Thoracic aorta (tissue), 2 donors: ENCODE measurements at places on chromosomes 7 and 10. TPM values are rescaled to one million over a fixed set of nuclear protein-coding genes. Genes with fewer than 3 reads are reported as not detected.

- no peak for DNase-seq
Observed at GRCh38 chr7:128172151-128172550, 68.9 kb upstream of the LEP start.

GRCh38 chr7:44964384-44964830 is 14.4 kb downstream of the MYO1G start:
- no peak for DNase-seq

- no peak for DNase-seq
Observed at GRCh38 chr10:96073722-96074121, 30.3 kb downstream of the CCNJ start.

DNA sequence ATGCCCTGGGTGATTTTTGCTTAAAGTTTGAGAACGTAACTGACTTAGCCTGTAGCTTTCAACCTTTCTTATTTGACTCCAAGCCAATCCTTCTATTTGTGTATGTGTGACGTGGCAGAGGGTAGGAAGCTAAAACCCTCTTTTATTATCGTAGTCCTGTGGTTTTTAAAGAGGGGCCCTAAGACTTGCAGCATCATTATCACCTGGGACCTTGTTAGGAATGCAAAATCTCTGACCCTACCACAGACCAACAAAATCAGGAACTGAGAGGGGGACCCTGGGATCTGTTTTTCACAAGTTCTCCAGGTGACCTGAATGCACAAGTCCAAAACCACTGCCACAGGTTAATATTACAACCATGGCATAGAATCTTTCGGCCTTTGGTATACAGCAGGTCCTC is 80.1 kb downstream of the OSBPL3 start:
- no peak for DNase-seq

DNA sequence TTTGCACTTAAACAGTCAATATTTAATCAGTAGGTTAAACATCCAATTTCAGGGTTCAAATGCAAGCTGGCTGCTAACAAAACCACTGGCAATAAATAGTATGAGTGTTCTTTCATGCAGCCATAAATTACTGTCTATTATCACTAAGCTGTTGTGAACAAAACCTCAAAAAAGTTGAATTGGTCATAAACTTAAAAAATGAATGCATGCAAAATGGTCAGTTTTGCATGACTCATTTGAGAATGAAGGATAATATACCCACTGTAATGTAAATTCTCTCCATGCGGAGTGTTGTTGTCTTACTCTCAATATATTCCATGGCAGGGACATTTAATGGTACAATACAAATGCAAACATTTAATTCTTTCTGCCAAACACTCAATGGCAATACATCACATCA is 226.4 kb downstream of the MAGI2 start:
- no peak for DNase-seq

GRCh38 chr7:92028686-92029085 is 88.0 kb downstream of the AKAP9 start:
- DNase-seq: no peak

DNA sequence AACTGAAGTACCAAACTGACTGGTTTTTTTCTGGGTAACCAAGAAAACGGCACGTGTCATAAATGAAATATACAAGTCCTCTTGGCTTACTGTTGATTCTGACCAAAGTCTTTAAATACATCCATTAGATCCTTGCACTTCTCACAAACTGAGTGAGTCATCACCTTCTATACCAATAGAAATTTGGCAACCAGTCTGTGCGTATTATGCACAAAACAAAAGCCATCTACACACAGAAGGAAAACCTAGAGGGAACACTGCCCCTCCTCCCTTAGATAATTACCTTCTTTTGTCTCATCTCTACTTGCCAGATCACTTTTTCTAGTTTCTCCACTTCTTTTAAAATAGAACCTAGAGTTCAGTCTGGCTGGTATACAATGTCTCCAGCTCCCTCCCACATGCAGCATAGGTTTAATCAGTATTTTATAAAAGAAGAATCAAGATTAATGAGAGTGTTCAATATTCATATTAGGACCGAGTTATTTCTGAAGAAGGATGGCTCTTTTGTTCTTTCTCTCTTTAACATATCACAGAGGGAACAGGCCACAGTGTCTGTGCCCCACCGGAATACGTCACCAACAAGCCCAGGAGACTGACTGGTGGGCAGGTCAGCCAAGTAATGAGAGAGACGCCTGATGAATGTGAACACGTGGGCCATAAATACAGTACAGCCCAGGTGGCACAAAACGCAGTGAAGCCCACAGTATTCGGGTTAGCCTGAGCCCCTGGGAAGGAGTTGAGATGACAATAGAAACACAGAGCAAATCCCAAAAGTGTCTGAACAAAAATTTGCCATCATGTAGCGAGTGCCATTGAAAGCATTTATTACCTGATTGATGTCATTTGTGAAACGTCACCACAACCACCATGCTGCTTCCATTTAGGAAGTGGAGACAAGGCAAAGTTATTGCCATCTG is 91.3 kb downstream of the KIAA1549 start:
- no peak for DNase-seq

DNA sequence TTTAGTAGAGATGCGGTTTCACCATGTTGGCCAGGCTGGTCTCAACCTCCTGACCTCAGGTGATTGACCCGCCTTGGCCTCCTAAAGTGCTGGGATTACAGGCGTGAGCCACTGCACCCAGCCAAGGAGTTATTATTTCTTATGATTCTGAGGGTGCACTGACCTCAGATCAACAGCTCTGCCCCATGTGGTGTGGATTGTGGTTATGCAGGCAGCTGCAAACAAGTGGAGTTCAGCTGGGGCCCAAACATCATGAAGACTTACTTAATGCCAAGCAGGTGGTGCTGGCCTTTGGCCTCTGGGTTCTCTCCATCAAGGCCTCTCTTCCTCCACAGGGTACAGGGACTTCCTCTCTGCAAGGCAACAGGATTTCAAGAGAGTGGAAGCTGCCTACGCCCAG is 45.1 kb upstream of the OPTN start:
- no peak for DNase-seq

GRCh38 chr10:132970641-132971438 is 28.5 kb upstream of the CFAP46 start:
- DNase-seq: no peak

- DNase-seq: no peak
Observed at GRCh38 chr7:36155811-36156361, 2.8 kb downstream of the EEPD1 start.

DNA sequence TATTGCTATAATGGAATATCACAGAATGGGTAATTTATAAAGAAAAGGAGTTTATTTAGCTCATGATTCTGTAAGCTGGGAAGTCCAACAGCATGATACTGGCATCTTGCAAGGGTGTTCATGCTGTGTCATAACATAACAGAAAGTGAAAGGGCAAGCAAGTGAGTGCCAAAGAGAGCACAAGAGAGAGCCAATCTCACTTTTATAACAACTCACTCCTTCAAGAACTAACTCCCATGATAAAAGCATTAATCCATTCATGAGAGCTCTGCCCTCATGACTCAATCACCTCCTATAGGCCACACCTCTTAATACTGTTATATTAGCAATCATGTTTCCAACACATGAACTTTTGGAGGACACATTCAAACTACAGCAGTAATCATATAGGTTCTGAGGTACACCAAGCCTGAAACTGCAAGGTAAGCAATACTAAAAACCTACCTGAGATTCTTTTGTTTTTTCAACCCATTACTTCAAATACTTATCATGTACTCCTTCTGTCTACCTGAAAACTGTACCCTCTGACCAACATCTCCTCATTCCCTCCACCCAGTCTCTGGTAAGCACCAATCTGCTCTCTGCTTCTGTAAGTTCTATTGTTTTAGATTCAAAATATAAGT is 219.7 kb downstream of the MTERF1 start:
- no peak for DNase-seq

DNA sequence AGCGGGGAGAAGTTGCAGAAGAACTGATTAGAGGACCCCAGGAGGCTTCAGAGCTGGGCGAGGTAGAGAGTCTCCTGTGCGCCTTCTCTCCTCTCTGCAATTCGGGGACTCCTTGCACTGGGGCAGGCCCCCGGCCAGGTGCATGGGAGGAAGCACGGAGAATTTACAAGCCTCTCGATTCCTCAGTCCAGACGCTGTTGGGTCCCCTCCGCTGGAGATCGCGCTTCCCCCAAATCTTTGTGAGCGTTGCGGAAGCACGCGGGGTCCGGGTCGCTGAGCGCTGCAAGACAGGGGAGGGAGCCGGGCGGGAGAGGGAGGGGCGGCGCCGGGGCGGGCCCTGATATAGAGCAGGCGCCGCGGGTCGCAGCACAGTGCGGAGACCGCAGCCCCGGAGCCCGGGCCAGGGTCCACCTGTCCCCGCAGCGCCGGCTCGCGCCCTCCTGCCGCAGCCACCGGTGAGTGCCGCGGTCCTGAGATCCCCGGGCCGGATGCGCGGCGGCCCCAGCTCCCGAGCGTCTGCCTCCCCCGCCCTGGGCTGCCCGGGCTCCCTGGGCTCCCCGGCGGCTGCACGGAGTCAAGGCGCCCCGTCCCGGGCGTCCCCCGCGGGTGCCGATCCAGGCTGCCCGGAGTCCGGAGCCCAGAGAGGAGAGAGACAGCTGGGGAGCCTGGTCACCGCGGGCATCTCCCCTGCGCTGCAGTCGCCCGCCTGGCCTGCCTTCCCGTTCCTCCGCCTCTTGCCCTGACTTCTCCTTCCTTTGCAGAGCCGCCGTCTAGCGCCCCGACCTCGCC is at the start of gene PLAU:
Gene PLAU (plus strand): TSS at position 369 of the 789 bp plus-strand sequence. CDS start 424 bp downstream, outside the sequence.
- no peak for DNase-seq

- no peak for DNase-seq
Observed at GRCh38 chr10:60419249-60419648, 29.6 kb upstream of the ANK3 start.

- no peak for DNase-seq
Observed at GRCh38 chr7:150803161-150803860, 2.7 kb downstream of the TMEM176A start.

GRCh38 chr7:133359449-133359848 is 106.6 kb downstream of the EXOC4 start:
- DNase-seq: no peak

DNA sequence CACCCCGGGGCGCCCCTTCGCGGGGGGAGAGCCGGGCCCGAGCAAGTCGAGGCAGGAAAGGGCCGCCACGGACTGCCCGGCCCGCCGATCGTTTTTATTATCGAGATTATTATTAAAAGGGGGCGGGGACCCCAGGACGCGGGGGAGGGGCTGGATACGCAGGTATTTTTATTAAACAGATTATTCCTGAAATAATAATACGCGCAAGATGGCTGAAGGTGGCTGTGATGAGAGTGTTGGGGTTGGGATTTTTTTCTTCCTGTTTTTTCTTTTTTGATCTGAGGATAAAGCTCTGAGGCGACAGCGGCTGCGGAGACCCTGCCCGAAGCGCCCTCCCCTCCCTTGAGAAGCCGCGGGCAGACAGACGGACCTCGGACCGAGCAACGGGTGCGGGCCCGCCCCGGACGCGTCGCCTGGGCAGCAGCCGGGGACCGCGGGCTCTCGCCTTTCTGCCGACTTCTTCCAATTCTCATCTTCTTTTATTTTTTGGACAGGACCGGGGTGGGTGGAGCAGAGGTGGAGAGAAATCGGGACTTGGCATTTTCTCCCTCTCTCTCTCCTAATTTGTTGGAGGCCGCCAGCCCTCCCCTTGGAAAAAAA is 1.4 kb upstream of the TRIM8 start:
- DNase-seq: no peak

- no peak for DNase-seq
Observed at GRCh38 chr10:326350-326749, 191.1 kb downstream of the ZMYND11 start.

GRCh38 chr7:155692317-155692716 is 47.9 kb downstream of the RBM33 start:
- DNase-seq: no peak

GRCh38 chr7:120760050-120760449 is 97.9 kb downstream of the TSPAN12 start:
- DNase-seq: no peak

DNA sequence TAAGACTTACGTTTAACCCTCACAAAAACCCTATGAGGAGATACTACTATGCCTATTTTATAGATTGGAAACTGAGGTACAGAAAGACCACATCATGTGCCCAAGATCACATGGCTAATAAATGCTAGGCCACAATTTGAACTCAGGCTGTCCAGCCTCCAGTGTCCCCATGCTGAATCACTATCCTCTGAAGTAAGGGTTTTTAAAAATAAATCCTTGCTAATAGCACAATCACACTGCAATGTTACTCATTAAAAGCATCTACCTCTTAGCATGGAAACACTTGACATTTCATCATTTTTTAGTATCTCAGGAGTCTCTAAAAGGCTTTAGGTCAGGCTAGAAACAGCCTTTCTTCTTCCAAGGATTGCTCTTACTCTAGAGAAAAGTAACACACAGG is 50.0 kb upstream of the PPP1R3C start:
- DNase-seq: no peak

DNA sequence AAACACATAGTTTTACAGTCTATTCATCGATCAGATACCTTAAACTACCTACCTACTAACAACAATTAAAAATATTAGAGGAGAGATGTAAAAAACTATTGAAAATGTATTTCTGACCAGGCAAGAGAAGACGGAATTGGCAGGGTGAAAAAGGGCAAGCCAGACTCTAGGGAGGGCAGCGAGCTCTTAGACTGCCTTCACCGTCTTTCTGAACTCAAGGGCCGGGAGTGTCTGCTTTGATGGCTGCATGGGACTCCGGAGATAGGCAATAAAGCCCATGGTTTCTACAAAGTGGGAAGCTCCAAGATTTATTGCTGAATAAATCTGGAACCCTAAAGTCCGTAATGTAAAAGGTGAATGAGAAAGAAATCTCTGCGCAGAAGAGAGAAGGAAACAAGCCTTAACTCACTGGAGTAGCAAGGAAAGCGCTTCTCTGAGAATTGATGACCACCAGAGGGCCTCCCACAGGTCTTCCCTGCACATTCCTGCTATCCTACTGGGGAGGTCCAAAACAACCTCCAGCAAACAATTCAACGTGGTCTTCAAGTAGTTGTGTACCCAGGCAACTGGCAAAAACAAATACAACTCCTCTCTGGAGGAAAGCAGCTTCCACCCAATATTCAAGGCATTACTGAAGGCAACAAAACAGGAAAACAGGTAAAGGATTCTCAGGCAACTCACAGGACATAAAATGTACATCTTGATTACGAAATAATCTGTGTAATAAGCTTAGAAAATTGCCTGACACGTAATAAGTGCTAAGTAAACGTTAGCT is 181.3 kb downstream of the SDK1 start:
- no peak for DNase-seq

DNA sequence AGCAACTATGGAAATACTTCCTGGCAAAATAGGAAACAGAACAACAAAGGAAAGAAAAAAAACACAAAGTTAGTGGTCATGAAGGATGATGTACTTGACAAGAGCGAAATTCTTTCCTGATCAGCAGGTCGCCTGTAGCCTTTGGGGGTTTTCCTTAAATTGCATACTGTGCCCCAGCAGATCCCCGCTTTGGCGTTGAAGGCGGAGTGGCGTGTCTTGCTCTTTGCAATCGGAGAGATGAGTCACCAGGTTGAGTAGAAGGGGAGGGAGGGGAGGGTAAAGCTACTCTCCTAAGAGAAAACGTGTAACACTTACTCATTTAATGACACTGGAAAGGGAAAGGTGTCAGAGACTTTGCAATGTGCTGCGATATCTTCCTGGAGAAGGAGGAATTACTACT is 587.2 kb downstream of the SORCS1 start:
- DNase-seq: no peak

The ING3 gene
- total RNA-seq: 21.2 TPM

The LIPN gene
- total RNA-seq: not detected

The EN2 gene
- total RNA-seq: 0.27 TPM

The POT1 gene
- total RNA-seq: 18.9 TPM

The CRYGN gene
- total RNA-seq: not detected

The TNPO3 gene
- 29.5 TPM for total RNA-seq

The SPDYE8 gene
- total RNA-seq: not detected

The FEZF1 gene
- not detected for total RNA-seq

The HGF gene
- 12.6 TPM for total RNA-seq
